ENCODE measurements at places on chromosomes 7 and 10.

DNA sequence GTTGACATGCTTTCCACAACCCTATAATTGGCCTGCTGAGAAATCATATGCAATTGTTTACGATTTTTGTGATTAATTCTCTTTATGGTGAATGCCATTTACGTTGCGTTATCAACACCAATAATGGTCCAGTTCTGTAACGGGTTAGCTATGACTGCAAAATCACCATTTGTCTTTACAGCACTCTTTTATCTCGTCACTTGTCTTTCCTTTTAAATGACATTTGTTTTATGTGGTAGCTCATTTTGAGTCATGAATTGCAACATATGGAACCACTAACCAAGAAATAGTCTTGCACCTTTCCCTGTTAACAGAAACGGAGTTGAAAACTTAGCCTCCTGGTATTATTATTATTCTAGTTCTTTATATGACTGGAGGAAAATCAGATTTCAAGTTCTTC lies 3.1 kb upstream of the KIAA1217 start:
- no peak for DNase-seq

GRCh38 chr7:66123175-66123528 lies 8.5 kb downstream of the CRCP start:
- no peak for DNase-seq

GRCh38 chr10:86035791-86036543 lies 330.6 kb downstream of the GRID1 start:
- DNase-seq: no peak

DNA sequence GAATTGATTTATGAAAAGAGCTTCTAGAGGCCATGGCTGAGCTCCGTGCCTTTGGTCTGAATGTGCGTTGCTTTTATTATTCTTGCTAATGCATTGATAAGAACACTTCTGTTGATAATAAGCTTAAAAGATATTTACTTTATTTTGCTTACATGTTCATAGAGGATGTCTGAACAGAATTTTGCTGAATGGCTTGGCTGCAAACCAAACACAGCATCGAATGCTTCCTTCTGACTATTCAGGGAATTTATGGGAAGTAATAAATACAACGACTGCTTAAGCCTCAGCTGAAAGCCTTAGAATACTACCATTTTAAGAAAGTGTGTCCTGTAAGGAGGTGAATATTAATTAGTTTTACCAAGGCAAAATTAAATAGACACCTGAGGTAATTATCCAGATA lies 643.5 kb upstream of the POT1 start:
- DNase-seq: no peak

GRCh38 chr10:45410807-45411606 lies 37.0 kb downstream of the ALOX5 start:
- DNase-seq: no peak

Measured in activated CD8-positive, alpha-beta memory T cell treated with anti-CD3 and anti-CD28 coated beads for 48 hours (primary cell).